ENCODE measurements at places on chromosomes 3 and 15.

DNA sequence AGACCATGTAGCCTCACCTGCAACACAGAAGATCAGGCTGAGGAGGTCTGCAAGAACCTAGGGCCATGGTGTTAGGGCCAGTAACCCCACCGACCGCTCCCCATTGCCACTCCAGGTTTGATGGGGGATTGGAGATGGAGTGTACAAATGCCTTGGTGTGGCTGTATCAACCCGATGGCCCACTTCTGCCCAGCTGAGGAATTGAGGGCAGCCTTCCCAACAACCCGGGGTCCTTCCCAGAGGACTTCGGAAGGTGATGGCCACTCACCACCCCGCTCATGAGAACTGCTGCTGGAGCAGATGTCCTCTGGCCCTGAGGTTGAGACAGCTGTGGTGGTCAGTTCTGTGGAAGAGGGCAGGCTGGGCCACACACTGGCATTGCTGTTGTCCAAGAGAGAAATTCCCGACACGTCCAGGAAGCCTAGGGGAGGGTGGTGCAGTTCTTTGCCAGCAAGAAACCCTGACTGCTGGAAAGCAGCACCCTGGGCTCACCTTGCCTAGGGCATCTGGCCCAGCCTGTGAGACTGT, 8.9 kb downstream of the GORASP1 start:
- DNase-seq, result no peak

GRCh38 chr3:53650424-53650823, 156.0 kb downstream of the CACNA1D start:
- no peak for DNase-seq

GRCh38 chr15:75577401-75578172, 1.5 kb downstream of the PTPN9 start:
- DNase-seq, result no peak

DNA sequence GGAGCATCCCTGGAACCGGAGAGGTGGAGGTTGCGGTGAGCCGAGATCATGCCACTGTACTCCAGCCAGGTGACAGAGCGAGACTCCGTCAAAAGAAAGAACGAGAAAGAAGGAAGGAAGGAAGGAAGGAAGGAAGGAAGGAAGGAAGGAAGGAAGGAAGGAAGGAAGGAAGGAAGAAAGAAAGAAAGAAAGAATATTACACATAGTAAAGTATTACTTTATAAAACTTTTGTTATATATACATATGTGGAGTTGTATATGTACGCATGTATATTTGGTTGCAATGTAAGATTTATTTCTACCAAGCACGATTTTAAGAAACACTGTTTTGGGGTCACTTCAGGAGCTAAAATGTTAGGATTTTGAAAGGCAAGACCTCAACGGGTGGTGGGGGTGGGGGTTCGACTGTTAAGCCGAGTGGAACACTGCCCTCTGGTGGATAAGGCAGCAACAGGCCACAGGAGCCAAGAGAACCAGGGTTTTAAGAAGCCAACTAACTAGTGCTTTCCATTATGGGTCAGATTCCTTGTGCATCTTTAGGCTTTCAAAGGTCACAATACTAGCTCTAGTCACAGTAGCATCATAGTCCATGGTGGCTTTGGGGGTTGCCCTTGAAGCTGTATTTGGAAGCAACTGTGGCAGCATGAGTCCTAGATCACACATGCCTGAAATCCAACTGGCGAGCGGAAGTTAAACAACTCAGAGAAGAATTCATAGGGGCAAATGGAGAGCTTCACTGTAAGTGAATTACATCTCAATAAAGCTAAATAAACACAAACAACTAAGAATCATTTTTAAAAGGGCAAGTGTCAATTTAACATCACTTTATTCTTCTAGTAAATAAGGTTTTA, 22.5 kb downstream of the GLB1 start:
- peak; percentile 88 for DNase-seq

DNA sequence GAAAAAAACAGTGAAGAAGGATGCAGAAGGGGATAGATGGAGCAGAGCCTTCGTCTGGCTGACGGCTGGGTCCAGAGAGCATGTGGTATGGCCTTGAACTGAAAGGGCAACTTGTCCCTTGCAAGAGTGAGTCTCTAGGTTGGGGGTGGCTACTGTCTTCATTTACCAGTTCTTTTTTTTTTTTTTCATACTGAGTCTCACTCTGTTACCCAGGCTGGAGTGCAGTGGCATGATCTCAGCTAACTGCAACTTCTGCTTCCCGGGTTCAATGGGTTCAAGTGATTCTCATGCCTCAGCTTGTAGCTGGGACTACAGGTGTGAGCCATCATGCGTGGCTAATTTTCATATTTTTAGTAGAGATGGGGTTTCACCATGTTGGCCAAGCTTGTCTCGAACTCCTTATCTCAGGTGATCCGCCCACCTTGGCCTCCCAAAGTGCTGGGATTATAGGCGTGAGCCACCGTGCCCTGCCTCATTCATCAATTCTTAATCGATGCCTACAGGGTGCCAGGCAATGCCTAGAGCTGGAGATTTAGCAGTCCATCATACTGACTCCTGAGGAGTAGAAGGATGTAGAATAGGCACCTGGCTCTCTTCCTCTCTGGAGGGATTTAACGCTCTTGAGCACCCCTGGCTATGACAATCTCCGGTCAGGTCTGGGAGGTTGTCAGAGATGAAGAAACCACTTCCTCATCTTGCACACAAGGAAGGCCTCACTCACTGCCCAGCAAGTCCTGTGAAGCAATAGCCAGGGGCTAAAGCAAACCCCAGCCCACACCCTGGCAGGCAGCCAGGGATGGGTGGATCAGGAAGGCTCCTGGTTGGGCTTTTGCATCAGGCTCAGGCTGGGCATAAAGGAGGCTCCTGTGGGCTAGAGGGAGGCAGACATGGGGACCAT, at the start of gene CAMP:
CAMP (plus strand) TSS at position 880 of the 898 bp plus-strand sequence; CDS start at position 897, 17 bp downstream.
- no peak for DNase-seq

DNA sequence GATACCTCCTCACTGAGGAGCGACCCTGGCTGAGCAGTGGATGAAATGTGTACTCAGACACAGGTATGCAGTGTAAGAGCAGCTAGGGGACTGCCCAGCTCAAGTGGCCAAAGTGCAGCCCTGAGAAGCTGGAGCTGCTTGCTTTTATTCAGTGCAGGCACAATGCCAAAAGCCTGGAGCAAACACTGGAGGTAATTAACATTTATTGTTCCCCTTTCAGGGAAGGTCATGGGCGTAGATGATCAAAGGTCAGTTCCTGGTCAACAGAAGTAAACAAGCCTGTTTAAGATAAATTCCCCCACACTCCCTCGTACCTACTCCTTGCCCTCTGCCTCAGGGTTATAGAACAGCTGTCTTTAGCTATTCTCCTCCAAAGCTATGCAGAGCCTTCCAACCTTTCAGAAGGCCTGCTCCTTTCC, 17.5 kb downstream of the PLA2G4F start:
- no peak for DNase-seq

GRCh38 chr3:55607844-55608243, 120.7 kb upstream of the WNT5A start:
- no peak for DNase-seq

- no peak for DNase-seq
These were observed 221.9 kb upstream of the LRIG1 start for GRCh38 chr3:66722675-66723074.

- no peak for DNase-seq
These were observed 24.5 kb upstream of the PLCL2 start for GRCh38 chr3:16860234-16860633.

GRCh38 chr3:52372822-52373504, 56.8 kb downstream of the DNAH1 start:
- DNase-seq, result no peak

- no peak for DNase-seq
These were observed 75.3 kb downstream of the STXBP5L start for GRCh38 chr3:120983321-120983665.

DNA sequence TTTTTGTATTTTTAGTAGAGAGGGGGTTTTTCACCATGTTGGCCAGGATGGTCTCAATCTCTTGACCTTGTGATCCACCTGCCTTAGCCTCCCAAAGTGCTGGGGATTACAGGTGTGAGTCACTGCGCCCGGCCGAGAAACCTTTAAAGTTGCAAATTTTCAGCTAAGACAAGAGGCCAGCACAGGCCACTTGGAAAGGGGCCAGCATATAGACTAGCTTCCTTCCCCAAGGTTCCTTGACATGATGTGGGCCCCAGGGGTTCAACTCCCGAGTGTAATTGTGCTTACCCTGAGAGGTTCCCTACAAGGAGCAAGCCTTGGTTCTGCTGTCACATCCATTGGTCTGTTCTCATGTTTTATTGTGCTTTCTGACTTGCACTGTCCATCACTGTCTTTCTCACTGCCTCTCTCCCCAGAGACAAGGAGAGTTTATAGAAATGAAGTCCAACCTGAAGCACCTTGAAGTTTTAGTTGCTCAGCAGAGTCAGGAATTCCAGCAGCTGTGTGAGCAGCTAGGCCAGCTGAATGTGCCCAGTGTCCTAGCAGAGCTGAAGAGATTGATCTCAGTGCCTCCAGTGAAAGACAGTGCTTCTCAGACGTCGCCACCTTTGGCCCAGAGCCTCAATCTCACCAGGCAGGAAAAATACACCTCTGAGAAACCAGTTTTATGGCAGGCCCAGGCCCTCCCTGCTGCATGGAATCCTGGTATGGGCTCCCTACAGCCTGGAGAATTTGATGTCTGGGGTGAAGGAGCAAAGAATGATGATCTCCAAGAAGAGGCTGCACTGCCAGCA, 21.1 kb downstream of the C3orf62 start:
- no peak for DNase-seq

GRCh38 chr15:77282333-77282732, 137.6 kb downstream of the PEAK1 start:
- no peak for DNase-seq

- no peak for DNase-seq
These were observed 12.9 kb downstream of the CELF6 start for GRCh38 chr15:72307026-72307425.

DNA sequence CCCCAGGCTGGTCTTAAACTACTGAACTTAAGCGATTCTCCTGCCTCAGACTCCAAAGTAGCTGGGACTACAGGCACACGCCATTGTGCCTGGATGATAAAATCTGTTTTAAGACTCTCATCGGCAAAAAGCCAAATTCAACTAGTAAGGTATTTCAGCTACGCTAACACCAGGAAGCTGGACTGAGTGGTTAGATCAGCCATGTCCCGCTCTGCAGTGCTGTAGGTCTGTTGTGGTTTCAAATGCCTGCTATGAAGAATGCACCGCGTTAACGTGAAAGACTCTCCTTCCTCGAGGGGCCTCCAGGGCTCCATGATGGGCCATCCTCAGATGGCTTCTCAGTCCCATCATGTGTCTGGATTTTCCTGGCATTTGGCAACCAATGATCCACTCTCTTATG, 70.2 kb downstream of the PCOLCE2 start:
- DNase-seq, result no peak
